SW480 (cell line): ENCODE measurements at places on chromosomes 2 and 18.

DNA sequence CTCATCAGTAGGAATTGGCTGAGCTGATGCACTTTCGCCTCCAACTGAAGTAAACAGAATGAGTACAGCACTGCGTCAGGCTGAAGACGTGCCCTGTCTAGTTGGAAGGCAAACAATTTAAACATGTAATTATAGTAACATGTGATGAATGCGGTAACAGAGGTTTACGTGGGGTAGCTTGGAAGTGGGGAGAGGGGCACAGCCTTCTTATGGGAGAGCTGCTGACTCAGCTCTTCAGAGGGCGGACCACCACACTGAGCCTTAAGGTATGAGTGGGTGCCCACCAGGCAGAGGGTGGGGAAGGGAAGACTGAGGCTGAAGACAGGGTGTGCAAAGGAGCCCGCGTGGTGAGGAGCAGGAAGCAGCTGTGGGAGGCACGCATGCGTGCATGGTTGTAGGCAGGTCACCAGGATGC lies 6.2 kb upstream of the EHD3 start:
- DNase-seq = no peak

DNA sequence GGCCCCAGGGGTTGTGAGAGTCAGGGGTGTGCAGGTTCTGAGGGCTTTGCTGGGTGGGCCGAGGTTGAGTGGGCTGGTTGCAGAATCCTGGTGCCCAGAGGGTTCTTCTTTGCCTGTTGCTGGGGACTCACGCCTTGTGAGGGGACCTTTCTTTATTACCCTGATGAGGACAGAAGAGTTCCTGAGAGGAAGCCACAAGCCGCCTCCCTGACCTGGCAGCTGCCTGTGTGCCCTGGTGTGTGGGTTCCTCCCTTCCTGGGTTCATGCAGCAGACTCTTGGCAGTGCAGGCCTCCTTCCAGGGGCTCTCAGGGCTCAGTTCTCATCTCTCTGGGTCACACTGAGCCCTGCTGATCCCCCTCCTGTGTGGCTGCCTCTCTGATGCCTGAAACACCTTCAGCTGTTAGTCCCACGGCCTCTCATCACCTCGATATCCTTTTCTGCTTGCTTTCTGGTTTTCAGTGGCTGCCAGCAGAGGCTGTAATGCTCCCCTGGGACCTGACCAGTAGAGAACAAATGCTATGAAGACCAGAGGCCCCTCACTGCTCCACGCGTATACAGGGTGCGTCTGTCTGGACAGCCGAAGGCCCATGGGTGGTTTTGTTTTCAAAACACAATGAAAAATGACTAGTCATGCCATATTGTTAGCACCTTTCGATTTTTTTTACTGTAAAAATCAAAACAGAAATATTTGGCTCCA lies 191.3 kb downstream of the AGAP1 start:
- no peak for DNase-seq

GRCh38 chr2:56416500-56417176 lies 232.8 kb downstream of the CCDC85A start:
- DNase-seq = no peak

DNA sequence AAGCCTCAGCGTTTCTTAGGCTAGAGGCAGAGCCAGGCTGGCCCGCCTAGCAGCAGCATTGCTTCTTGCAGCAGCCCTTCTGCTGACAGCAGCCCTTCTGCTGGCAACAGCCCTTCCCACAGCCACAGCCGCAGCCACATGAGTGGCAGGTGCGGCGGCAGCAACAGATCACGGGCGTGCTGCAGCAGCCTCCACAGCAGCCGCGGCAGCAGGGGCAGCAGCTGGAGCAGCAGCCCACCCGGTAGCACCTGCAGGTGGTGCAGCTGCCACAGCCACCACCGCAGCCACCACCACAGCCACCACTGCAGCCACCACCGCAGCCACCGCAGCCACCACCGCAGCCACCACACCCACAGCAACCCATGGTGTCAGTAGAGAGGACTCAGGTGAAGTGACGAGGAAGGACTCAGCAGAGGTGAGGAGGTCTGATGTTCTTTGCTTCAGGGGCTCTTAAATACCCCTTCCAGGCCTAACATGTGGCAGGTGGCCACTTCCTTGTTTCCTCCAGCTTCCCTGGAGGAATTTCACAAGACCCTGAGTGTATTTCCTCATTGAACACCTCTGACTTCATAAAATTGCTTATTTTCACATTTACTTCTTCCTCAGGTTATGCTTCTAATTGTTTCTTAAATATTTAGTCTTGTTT lies at the start of gene SCYGR6:
Gene SCYGR6, minus strand, starts transcription at position 364 of the 646 bp plus-strand sequence. Its CDS starts 0 bp downstream, at position 364.
- no peak for DNase-seq

GRCh38 chr2:106523976-106524665 lies 37.0 kb downstream of the CD8B2 start:
- no peak for DNase-seq

DNA sequence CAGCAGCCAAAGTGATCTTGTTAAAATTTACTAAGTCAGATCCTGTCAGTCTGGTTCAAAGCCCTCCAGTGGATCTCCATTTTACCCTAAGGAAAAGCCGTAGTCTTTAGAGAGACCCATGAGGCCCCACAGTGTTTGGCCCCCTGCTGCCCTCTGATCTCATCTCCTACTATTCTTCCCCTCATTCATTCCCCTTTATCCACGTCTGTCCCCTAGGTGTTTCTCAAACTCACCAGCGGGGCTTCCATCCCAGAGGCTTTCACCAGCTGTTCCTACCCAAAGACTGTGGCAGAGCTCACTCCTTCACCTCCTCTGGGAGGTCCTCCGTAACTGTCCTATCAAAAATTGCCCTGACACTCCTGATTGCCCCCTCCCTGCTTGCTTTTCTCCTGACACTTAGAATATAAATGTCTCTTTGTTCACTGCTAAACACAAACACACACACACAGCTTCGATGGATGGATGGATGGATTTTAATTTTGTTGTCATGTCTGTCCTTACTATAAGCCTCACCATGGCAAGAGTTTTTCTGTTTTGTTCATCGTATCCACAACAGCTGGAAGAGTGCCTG lies 26.1 kb downstream of the LIMS1 start:
- no peak for DNase-seq

GRCh38 chr2:96940001-96940615 lies 46.3 kb downstream of the FAM178B start:
- DNase-seq = no peak

DNA sequence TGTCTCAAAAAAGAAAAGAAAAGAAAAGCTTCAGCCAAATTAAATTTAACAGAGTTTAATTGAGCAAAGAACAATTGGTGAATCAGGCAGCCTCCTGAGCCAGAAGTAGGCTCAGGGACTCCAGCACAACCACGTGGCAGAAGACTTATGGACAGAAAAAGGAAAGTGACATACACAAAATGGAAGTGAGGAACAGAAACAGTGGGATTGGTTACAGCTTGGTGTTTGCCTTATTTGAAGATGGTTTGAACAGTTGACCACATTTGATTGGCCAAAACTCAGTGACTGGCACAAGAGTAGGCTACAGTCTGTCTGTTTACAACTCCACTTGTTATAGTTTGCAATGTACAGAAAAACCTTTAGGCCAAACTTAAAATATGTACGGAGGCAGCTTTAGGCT lies 83.1 kb downstream of the SOCS6 start:
- no peak for DNase-seq

- DNase-seq = peak; percentile 54
Observed at GRCh38 chr2:64400105-64400728, 53.7 kb upstream of the LGALSL start.

- no peak for DNase-seq
Observed at GRCh38 chr2:183671233-183671632, 547.0 kb downstream of the NUP35 start.

DNA sequence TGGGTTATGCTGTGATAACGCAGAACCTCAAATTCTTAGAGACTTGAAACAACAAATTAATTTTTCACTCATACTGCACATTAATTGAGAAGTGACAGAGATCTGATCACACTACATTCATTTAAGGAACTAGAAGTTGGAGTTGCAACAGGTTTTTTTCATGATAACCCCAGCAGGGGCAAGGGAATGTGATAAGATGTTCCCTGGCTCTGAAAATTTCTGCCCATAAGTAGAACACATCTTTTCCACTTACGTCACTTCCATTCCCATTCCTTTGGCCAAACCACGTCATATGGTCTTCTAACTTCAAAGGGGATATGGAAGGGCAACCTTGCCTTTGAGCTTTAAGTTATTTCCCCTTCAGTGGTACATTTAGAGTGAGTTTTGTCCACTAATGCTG lies 29.7 kb upstream of the PSME4 start:
- DNase-seq = peak; percentile 29

DNA sequence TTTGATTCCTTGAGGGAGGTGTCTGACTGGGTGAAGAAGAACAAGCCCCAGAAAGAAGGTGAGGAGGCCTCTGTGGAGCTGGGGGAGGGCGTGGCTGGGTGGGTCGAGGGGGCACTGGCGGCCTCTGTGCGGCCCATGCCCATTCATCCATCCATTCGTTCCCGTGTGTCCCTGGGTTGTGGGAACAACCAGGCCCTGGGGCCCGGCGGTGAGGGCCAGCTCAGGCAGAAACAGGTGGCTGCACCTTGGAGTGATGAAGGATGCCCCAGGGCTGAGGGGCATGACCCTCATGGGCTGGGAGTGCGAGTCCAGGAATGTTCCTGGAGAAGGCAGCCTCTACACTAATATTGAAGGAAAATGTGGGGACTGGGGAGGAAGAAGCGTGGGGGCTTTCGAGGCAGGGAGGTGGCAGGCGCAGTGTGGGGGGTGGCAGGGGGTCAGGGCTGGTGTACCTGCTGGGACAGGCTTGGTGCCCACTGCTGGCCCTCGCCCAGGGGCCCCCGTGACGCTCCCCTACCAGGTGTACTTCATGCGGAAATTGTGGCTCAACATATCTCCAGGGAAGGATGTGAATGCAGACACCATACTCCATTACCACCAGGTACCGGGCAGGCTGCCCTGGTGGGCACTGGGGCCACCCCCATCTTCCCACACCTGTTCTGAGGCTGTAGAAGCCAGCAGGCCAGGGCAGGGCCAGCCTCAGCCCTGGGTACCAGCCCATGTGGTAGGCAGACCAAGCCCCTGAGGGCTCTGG lies 11.2 kb upstream of the GPR17 start:
- no peak for DNase-seq

- DNase-seq = no peak
Observed at GRCh38 chr2:176892676-176893226, 319.8 kb upstream of the HNRNPA3 start.

DNA sequence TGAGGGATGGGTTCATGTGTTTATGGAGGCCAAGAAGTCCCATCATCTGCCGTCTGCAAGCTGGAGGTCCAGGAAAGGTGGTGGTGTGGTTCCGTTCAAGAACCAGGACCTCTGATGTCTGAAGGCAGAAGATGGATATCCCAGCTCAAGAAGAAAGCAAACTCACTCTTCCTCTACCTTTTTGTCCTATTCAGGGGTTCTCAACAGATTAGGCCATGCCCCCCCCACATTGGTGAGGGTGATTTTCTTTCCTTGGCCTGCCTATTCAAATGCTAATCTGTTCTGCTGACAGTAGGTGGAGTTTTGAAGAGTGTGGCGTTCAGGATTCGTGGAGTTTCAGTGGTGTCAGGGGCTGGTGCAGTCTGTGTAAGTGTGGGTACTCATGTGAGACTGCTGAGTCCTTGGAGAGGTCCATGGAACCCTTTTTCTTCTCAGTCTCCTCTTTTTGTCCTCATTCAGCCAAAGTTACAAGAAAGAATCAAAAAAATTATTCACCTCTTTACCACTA lies 5.9 kb downstream of the MSL3B start:
- DNase-seq = no peak

DNA sequence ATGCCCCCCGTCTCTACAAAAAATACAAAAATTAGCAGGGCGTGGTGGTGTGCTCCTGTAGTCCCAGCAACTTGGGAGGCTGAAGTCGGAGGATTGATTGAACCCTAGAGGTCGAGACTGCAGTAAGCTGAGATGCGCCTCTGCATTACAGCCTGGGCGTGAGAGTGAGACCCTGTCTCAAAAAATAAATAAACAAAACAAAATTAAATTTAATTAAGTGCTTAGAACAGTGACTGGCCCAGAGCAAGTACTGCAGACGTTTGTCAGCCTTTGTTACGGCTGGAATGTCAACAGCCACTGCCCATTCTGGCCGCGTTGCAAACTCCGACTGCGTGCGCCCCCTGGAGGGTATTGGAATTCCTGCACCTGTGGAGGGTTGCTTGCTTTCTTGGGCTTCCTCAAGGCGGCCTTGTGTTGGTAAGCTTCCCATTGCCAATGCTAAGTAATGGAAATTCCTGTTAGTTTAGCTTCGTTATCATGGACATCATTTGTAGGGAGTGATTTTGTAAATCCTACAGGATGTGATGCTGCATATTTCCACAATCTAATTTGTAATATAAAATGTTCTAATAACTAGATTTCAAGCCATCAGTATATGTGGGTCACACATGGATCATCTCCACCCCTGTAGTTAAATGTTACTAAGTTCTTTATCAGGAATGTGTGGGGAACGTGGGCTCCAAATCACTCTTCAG lies 15.9 kb upstream of the ATP6V1B1 start:
- DNase-seq = peak; percentile 72

GRCh38 chr2:24343225-24343882 lies 17.0 kb downstream of the ITSN2 start:
- DNase-seq = no peak

DNA sequence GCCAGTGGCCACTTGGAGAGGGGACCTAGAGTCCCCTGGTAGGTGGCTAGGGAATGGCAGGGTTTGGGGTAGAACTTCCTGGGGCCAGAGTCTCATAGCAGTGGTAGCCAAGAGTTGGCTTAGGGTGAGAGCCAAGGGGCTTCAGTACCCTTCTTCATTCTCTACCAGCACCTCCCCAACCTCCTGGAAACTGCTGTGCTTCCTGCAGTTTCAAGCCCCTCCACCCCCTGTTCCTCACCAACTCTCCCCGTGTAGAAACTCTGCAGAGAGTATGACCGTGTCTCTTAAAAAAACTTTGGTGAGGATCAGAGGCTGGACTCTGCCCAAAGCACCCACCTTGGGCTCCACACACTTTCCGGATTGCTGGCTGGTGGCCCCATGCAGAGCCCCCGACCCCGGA lies 159.6 kb downstream of the MSH2 start:
- no peak for DNase-seq

DNA sequence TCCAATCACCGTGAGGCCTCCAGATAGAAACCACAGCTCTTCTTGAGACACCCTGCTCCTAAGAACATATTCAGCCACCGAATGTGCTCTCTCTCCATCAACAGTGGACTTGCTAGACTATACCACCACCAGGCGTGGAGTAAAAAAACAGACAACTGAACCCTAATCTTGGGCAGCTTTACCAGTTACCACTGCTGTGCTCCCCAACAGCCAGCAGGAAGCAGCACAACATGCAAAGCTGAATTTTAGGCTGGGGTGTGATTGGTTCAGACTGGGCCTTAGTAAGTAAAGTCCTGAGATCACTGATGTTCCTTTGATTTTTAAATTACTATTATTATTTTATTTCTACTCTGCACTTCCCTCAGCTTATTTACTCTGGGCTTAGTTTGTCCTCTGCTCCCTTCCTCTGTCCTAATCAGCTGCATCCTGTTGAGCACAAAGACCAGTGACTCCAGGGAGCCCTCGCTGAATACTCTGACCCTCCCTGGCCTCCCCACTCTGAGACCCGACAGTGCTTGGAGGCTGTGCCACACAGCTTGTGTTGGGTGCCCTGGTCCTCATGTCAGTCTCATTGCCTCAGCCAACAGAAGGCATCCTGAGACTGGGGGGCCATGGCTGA lies 21.9 kb downstream of the MRPL35 start:
- DNase-seq = peak; percentile 46
